ENCODE measurements at places on chromosomes 5 and 9.

DNA sequence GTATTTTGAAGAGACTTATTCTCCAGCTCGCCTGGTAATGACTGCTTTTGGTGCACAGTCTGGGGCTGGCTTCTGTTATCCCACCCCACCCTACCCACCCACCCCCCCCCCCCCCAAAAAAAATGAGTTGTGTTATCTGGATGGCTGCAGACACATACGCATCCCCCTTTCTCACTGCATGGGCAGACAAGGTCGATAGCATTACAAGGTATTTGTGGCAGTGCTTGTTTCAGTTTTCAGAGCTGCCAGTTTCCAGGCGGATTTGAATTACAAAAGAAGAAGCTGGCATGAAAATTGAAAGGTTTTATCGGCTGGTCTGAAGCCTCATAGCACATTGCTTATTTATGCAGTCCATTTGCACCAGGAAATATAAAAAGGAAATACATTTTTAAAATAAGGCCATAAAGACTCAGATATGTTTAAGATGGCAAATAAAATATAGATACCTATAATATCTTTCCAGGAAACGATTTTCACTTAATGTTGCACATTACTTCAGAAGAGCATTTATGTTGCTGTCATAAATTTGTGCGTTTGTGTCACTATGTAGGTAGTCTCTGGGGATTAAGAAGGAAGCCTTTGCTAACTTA is 85.1 kb upstream of the GRHPR start:
- DNase-seq: no peak

DNA sequence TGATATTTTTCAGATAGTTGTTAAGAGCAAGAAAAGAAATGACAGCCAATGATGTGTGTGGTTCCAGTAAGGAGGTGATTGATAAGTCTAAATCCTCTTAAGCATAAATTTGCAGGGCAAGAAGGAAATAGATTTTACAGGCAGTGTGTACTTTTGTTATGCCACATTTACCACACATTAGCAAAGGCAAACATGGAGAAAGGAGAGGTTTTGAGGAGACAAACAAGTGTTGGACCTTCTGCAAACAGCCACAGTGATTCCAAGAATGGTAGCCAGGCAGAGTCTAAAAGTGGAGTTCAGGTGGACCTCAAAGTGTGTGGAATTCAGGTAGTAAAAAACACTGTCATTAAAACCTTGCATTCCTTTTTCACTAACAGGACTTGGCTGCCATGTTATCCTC is 295.9 kb upstream of the ITGA1 start:
- no peak for DNase-seq

DNA sequence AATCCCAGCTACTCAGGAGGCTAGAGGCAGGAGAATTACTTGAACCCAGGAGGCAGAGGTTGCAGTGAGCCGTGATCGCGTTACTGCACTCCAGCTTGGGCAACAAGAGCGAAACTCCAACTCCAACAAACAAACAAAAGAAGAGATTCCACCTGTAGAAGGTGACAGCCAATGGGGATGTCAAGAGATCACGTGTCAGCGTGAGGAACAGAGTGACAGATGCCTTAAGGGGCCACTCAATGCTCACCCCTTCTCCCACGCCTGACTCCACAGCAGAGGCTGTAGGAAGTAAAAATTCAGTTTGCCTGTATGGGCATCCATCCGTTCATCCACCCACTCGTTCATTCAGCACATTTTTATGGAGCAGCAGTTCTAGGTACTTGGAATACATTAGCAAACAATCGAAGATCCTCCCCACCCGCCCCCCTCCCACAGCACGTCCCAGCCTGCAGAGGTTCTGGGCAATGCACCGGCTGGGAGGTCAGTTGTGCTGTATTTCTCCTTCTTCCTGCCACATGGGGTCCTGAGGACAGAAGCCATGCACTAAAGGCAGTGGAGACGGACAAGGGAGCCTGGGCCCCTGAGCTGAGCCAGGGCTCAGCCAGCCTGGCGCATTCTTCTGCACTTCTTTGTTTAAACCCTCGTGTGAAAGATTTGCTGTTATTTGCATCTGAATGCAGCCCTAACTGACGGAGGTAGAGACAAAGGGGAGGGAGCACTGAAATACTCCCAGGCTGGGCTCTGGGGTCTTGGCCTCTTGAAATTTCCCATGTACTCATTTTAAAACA is 11.3 kb upstream of the RNF130 start:
- no peak for DNase-seq

DNA sequence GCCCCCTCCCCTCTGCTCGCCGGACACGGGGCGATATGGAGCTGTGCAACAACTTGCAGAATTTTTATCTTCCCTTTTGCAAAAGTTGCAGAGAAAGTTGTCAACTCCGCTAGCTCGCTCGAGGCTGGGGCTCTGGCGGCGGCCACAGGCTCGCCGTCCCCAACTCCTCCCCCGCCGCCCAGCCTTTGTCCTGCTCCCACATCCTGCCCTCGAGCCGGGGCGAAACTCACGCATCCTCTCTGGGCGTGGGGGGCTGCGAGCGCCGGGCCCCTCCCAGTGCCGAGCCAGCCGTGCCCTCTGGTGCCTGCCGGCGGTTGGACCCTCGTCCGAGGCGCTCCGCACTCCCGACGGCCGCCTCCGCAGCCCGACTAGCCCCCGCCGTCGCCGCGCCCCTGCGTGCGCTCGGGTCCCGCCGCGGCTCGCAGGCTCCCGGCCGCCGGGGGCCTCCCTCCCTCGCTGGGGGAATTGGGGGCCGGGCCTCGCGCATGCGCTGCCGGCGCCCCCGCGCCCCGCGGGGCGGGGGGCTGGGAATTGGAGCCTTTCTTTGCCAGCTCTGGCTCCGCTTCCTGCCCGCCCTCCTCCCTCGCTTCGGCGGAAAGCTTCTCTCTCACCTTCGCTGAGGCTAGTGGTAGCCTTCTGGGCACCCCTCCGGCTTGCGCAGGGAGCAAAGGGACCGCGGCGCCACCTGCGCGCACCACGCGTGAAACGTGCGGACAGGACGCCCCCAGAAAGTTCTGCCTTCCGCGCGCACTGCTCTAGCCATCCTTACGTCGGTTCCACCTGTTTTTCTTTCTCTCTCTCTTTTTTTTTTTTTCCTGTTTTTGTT is at the start of gene CCNJL:
Gene CCNJL (minus strand): TSS at position 431 of the 826 bp plus-strand sequence. CDS start 641 bp downstream, outside the sequence.
- no peak for DNase-seq

GRCh38 chr5:41903382-41903891 is 707 bp upstream of the RIMOC1 start:
- DNase-seq: no peak

DNA sequence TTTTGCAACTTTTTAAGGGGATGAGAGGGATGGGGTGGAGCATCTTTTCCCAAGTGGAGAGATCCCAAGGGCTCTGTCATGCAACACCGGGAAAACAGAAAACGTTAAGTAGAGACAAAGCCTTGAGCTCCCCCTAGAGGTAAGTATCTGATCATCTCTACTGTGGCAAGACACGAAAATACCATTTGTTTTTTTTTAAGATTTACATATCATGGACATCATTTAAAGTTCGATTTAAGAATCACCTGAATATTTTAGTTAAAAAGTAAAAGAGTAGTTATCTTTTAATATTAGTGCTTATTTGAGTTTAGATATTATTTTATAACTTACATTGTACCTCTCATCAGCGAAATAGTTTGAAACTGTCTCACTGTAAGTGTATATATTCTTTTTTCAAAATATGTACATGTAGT is 200.4 kb downstream of the LRRC70 start:
- DNase-seq: no peak

DNA sequence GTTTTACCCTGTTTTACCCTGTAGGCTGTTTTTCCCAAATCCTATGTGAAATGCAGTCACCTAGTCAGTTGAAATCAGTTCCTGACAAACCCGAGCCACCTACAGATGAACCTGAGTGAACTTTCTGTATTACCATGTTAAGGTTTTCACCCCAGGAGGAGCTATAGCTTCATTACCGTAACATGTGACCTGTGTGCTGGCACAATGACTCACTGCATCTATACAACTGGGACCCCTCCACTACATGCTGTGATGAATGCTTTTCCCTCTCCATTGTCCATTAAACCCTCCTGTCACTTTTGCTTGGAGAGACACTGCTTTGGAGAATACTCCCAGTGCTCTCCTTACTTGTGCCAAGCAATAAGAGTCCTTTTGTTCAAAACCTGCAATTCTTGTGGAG is 1974.8 kb downstream of the EFNA5 start:
- DNase-seq: no peak

GRCh38 chr9:35488566-35489312 is 1.2 kb upstream of the RUSC2 start:
- DNase-seq: no peak

- DNase-seq: no peak
Measured at GRCh38 chr9:108043585-108043984, 554.0 kb upstream of the KLF4 start.

DNA sequence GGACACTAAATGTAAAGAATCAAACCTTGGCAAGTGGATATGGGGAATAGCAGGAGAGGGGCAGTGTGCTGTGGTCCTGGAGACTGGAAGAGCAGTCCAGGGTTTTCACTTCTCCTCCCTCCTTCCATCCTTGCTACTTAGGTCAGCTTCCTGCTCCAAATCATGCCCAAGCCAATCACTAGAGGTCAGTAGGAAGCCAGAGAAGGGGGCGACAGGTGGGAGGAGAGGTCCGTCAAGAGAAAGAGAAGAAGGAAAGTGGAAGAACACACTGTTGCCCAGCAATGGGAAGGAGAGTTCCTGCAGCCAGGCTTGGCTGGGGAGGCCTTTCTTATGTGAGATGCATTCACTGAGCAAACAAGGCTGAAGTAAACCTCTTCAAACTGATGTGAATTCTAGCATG is 289.6 kb downstream of the DTWD2 start:
- DNase-seq: no peak

DNA sequence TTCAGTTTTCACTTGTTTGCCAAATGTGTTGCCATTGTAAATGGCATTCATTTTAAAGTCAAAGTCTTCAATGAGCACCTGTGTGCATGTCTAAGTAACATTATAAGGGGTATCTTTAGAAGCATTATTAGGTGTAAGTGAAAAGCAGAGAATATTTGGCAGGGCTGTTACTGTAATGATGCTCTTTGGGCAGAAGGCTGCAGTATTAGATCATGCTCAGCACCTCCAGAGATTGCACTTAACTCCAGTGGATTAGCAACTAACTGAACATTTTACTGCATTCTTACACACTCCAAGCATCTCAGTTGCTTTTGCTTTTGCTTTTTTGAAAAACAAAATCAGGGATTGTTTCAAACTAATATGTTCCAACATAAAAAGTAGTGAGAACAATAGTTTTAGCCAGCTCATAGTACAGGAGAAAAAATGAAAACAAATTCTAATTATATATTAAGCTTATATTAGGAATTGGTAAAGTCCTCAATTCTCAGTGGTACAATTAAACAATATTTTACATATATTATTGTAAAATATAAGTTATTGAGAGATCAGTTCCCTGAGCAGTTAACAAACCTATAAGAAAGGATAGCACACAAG is 1740.9 kb upstream of the CDH9 start:
- DNase-seq: no peak

DNA sequence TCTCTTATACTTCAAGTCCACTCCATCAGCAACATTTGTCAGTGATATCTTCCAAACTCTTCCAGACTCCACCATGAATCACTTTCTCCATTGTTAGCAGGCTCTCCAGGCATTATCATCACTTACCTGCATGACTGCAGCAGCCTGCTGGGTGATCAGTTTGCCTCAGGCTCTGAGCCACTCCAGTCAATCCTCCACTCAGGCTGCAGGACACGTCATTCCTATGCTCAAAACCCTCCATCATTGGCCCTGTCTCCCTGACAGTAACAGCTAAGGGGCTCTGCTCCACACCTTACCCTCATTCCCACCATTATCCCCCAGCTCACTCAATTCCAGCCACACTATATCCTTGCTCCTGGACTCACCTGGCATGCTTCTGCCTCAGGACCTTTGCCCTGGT is 10.7 kb downstream of the DIRAS2 start:
- no peak for DNase-seq

GRCh38 chr9:89440548-89440947 is 57.4 kb downstream of the SEMA4D start:
- DNase-seq: no peak

- no peak for DNase-seq
Measured at GRCh38 chr5:148791334-148791667, 35.1 kb upstream of the ADRB2 start.

GRCh38 chr9:76827296-76828080 is 63.2 kb downstream of the PCA3 start:
- no peak for DNase-seq

GRCh38 chr9:18451406-18451805 is 22.5 kb upstream of the ADAMTSL1 start:
- DNase-seq: no peak

DNA sequence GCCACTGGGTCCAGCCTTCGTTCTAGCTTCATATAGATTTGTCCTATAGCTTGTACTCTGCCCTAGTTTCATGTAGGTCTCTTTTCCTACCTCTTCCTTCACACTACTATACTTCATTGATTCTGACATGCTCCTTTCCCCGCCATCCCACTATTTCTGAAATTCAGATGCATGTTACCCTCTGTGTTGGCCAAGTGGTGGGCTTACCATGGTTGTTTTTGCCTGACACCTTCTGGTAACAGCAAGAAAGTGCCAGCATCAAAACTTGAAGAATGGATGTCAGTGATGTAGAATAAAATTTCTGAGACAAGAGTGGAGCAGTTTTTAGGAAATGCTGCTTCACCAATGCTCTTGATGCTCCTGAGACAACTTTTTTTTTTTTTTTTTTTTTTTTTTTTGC is 19.5 kb upstream of the SERINC5 start:
- no peak for DNase-seq

GRCh38 chr9:33166231-33167083 is 679 bp downstream of the B4GALT1 start:
- no peak for DNase-seq

GRCh38 chr9:6658628-6659353 is 13.3 kb upstream of the GLDC start:
- DNase-seq: no peak

- no peak for DNase-seq
Measured at GRCh38 chr9:35845824-35846771, 17.1 kb downstream of the TMEM8B start.

- no peak for DNase-seq
Measured at GRCh38 chr5:75985077-75985476, 98.1 kb upstream of the SV2C start.

- no peak for DNase-seq
Measured at GRCh38 chr9:893115-893514, 51.6 kb downstream of the DMRT1 start.

DNA sequence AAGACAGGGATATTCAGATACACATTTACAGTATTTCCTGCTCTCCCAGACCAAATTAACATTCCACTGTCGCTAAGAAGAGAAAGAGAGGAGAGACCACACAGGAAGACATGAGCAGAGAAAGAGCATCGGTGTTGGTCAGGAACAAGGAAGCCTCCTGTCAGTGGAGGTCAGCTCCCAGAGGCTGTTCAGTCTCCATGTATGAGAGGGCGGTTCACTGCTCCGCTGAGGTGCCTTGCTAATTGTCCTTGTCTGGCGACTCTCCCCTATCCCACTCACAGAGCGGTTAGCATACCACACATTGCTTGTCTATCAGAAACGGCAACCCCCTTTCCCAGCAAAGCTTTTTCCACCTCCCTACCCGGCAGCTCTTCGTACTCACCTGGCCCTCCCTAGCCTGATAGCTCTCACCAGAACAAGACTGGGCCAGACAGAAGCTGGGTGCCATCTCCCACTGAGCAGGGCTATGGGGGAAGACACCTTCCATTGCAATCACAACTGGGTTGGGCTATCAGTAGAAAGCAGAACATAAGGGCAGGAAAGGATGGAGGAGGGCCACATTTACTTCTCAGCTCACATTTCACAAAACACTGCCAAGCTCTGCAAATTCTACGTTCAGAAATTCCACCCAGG is 58.6 kb upstream of the LMNB1 start:
- no peak for DNase-seq
